NCI-H510A (cell line): ENCODE measurements at places on chromosomes 11 and 22.

GRCh38 chr11:86761978-86762377 lies 38.4 kb upstream of the PRSS23 start:
- DNase-seq, result no peak

DNA sequence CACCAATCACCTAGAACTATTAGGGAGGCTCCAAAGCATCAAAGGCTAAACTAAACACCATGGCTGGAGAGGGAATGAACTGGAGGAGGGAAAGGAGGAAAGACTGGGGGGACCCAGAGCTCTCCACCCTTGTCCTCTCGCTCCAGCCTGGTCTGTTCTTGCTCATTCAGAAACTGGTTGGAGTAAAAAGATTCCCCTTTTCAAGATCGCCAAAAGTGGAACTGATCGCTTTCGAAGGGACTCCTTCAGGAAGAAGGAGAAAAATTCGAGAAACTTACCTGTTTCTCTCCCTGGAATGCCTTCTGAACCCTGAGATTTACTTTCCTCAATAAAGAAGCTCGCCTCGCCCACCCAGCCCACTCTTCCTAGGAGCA lies 46.9 kb downstream of the OR4D9 start:
- DNase-seq, result no peak

DNA sequence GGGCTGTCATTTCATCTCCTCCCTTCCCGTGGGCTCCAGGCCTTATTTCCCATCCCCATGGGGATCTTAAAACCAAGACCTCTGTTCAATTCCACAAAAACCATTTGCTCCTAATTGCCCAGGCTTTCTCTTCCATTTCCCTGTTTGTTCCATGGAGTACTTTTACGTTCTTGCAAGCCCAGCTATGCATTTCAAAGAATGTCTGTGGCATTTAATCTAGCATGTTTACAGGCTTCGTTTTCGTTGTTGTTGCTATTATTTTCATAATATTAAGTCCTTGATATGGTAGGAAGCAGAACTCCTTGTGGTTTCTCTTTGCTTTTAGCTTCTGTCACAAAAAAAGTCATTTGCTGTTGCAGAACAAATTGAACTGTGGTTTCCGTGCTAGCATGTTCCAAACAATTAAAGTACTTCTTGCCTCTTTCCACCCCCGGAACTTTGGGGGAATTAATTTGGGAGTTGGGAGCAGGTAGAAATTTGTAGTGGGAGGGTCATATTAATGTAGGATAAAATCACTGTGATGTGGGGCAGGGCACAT lies 68.1 kb upstream of the SLC22A12 start:
- no peak for DNase-seq

DNA sequence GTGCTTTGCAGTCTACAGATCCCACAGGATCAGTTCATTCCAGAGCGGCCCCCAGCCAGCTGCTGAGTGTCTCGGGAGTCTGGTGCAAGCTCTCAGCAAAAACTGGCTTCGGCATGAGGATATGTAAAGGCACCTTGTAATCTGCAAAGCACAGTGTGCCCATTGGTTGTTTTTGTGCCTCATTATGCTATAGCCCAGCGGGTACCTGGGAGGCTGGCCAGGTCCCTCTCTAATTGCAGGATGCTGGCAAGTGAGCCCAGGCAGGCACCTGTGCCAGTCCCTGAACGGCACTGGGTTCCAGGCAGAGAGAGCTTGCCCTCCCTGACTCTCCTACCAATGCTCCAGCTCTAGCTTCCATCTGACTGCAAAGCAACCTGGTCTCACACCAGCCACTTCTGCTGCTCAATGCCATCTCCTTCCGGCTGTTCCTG lies 128.7 kb downstream of the DSCAML1 start:
- no peak for DNase-seq

GRCh38 chr11:104078245-104078644 lies 41.8 kb downstream of the DDI1 start:
- no peak for DNase-seq

GRCh38 chr22:46827136-46827780 lies 64.8 kb downstream of the TBC1D22A start:
- no peak for DNase-seq

DNA sequence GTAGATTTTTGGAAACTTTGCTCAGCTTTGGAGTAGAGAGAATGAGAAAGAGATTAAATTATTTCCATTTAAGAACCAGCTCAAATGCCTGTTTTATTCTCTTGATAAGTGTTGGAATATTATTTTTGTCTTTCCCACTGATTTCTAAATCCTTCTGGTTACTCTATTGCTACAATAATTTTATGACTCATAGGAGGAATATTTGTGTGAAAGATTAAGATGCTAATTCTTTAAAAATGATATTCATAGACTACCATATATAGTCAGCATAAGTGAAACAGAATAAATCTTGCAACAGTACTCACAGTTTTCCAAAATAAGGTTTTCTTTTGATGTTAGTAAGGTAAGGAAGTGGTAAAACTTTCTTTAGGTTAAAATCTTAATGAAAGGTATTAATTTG lies 60.9 kb downstream of the YAP1 start:
- DNase-seq, result no peak

DNA sequence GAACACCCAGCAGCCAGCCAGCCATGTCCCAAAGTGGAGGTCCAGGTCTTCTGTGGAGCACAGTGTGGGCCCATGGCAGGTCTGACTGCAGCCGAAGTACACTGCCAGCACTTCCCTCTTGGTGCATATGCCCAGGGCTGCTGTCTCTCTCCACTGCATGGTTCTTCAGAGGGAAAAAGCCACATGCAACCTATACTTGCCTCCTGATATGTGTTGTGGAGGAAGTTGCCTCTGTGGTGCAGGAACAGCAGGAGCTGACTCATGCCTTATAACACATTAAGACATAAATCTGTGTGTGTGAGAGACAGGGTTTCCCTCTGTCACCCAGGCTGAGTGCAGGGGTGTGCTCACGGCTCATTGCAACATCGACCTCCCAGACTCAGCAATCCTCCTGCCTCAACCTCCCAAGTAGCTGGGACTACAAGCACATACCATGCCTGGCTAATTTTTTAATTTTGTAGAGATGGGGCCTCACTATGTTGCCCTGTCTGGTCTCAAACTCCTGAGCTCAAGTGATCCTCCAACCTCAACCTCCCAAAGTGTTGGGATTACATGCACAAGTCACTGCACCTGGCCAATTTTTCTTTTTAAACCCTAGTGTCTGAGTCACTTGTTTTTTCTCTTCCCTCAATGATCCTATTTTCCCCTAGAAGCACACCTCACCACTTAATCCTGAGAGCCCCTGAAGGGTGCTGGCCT lies 98.8 kb downstream of the MPPED2 start:
- no peak for DNase-seq

DNA sequence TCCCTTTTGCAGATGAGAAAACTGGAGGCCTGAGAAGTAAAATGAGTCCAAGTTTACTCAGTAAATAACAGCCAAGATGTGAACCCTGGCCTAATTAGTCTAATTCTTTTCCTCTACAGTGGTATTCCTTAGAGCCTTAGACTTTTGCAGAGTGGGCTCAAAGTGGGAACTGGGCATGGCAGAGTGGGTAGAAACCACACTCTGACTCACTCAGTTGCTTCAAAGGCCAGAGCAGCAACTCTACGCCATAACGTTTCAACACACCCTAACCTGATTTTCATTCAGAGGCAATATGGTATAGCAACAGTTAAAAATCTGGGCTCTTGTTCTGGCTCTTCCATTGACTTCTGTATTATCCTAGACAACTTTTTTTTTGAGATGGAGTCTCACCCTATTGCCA lies 2.8 kb downstream of the THRSP start:
- no peak for DNase-seq

- no peak for DNase-seq
These were observed 26.1 kb downstream of the DRG1 start for GRCh38 chr22:31425331-31426050.

GRCh38 chr11:27886857-27887256 lies 186.6 kb upstream of the BDNF start:
- DNase-seq, result no peak

GRCh38 chr11:79083352-79083751 lies 357.5 kb downstream of the TENM4 start:
- DNase-seq, result no peak

DNA sequence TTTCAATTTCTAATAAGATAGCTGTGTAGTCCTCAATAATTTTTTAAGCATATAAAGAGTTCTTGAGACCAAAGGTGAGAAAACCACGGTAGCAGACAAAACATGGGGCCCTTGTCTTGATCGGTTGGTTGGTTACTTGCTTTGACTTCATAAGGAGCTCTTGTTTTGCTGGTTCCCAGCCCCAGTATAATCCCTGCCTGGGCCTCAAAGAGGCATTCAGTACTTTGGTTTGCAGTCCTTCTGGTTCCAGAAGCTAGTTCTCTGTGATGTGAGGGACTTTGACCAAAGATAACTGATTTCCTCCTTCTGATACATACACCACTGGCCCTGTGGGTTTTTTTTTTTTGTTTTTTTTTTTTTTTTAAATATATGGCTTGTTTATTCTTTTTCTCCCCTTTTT lies 17.1 kb downstream of the MARK2 start:
- DNase-seq, result no peak

- DNase-seq, result no peak
These were observed 77.5 kb upstream of the SEPTIN5 start for GRCh38 chr22:19636696-19637407.

- DNase-seq, result no peak
These were observed 36.1 kb upstream of the AMPD3 start for GRCh38 chr11:10418950-10419310.

- no peak for DNase-seq
These were observed 121.7 kb upstream of the CRYBB3 start for GRCh38 chr22:25077964-25078363.

GRCh38 chr11:111347002-111347722 lies 31.9 kb downstream of the POU2AF1 start:
- no peak for DNase-seq

DNA sequence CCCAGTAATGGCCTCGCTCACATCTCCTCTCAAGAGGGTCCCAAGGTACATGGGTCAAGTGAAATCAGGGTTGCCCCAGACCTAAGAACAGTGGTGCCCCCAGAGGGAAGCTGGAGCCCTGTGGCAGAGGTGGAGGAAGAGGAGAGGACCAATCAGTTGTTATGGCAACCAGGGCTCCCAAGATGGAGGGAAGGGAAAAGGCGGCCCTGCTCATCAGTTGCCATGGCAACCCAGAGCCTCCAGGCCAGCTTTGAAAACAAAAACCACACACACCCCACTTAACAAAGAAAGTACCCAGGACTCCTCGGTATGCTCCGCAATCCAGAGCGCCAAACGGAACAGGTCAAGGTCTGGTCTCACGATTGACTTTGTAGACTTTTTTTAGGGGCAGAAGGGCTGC lies 53.5 kb upstream of the SLC35C1 start:
- DNase-seq, result no peak

- no peak for DNase-seq
These were observed 91.1 kb downstream of the ATXN10 start for GRCh38 chr22:45762545-45763235.

DNA sequence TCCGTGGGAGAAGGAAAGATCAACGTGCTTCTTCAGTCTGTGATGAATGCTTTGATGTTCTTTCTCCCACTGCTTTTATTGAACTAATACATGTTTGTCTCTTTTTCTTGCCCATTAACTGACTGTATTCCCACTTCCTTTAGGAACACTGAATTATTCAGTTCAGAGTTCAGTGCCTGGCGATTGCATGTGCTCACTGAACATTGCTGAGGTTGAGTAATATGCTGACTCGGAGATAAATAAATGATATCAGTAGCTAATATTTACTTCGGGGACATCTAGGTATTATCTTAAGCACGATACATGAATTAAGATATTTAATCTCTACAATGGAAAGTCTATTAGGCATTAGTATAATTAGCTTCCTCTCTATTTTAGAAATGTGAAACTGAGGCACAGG lies 102.3 kb upstream of the OR5AK2 start:
- DNase-seq, result no peak

GRCh38 chr11:114274637-114275036 lies 21.6 kb upstream of the NNMT start:
- DNase-seq, result no peak

- no peak for DNase-seq
These were observed 21.1 kb downstream of the MRGPRD start for GRCh38 chr11:68959465-68960293.

GRCh38 chr11:12223771-12224536 lies 113.6 kb downstream of the MICAL2 start:
- DNase-seq, result no peak

DNA sequence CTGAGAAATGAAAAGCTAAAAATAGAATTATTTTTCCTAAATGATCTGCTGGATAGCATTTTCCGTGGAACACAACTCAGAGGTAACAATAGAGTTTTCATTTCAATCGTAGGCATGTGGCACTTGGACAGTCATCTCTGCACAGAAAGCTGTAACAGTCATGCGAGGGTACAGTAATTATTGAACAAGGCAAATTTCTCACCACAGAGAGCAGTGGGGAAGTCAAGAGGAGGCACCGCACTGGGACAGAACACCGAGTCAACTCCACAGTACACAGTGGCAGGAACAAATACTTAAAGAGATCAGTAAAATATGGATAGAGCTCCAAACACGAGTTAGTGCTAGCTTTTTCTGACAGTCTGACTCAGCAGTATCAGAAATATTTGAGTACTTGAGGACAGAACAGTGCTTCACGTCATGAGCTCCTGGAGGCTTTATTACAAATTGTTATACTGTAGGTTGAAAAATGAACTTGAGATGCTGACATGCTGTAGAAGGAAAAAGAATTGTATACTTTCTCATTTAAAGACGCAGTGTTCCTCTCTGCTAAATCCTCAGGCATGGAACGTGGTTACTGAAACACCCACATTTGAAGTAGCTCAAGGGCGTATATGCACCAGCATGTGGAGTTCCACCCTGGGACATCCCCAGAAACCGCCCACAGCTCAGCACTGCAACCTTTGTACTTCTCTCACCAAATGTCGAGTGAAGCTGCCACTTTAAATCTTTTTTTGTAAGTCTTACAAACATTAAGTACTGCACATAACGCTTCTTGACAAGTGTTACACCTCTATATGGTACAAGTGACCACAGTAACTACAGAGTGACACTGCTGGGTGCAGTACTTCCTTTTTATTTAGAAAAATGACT lies 27.4 kb upstream of the YPEL1 start:
- no peak for DNase-seq

DNA sequence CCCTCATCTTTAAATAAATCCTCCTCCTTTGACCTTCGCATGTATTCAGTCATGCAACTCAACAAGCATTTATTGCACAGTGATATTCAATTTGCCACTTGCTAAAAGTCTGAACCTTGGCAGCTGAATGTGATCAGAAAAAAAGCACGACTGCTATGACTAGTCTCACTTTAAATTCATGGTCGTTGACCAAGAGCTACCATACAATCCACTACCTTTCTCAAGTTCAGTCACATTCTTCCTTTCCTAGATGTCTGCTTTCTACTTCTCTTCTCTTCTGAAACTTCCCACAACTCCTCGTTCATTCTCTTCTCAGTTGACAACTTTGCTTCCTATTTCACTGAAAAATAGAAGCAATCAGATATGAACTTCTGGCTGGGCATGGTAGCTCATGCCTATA lies 2.0 kb upstream of the SAA1 start:
- no peak for DNase-seq

DNA sequence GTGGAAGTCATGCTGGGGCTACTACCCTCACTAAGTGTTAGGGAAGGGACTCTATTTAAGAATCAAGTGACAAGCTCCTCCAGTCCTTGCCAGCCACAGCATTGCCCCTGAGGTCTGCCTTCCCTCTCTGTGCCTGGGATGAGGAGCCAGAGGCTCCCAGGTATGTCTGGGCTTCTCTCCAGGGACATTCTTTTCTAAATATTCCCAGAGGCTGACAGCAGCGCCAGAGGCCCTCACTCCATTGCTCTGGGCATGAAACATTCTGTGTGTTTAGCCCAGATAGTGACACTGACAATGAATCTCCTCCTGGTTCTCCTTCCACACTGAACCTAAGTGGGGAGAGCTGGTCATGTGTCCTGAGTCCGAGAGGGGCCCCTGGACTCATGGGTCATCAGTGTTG lies 2.2 kb downstream of the OR51E1 start:
- DNase-seq, result no peak

GRCh38 chr11:9691865-9692264 lies 28.0 kb downstream of the SWAP70 start:
- no peak for DNase-seq
